ENCODE measurements at places on chromosomes 2 and 18. TPM values are rescaled to one million over a fixed set of nuclear protein-coding genes. Genes with fewer than 3 reads are reported as not detected.
A peak's percentile ranks its signal among the peaks of the same experiment; 100 is the strongest.

GRCh38 chr2:9535177-9535576 lies 20.5 kb downstream of the ADAM17 start:
- no peaks in the 10 kb centered on the region for H3K27me3 ChIP-seq
- no peaks in the 10 kb centered on the region for H3K4me1 ChIP-seq
- H3K4me3 ChIP-seq, result no peak overlapping the region

GRCh38 chr2:19643117-19643518 lies 258.7 kb downstream of the TTC32 start:
- no peak overlapping the region for H3K27ac ChIP-seq
- H3K36me3 ChIP-seq, result no peaks in the 10 kb centered on the region
- H3K4me3 ChIP-seq, result no peak overlapping the region
- no peaks in the 10 kb centered on the region for H3K27me3 ChIP-seq

DNA sequence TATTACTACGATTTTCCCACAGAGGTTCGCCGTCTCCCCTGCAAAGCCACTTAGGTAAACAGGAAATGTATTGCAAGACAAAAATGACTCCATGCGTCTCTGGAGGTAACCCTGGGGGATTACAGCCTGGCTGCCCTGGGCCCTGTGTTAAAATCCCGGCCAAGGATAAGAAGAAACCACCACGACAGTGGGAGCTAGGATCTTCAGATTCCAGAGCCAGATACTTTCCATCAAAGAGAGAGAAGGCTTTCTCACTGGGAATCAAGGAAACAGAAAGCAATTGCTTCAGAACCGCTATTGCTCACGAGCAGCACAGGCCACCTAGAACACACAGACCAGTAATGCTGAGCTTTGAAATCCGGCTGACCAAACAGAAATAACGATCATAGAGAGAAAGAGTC lies 97.9 kb upstream of the ZNF516 start:
- H3K4me1 ChIP-seq, result peaks cover 3% of the 10 kb centered on the region
- no peak overlapping the region for H3K27ac ChIP-seq
- DNase-seq, result peak; percentile 43

DNA sequence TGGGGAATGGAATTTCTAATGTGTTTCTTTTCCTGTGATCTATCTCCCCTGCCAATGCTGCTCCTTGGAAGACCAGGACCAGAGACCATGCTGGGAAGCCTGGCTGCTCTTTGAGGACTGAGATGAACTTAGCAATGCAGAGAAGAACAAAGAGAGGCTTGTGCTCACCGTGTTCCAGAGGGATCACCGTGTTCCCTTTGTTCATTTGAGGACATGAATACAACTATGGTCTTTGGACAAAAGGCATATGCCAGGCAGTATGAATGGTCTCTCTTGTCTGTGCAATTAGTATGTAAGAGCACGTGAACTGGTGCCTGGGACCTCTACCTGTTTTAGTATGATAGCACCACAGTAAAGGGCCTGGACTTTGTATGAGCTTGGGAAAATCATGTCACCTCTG lies 139.9 kb downstream of the TDRD15 start:
- no peak overlapping the region for H3K27ac ChIP-seq
- DNase-seq, result no peak
- no peaks in the 10 kb centered on the region for H3K4me1 ChIP-seq
- no peak overlapping the region for H3K4me3 ChIP-seq
- H3K36me3 ChIP-seq, result no peaks in the 10 kb centered on the region
- H3K27me3 ChIP-seq, result no peaks in the 10 kb centered on the region

GRCh38 chr2:27492557-27492956 lies 2.4 kb downstream of the FNDC4 start:
- peaks cover 9% of the 10 kb centered on the region for H3K27me3 ChIP-seq
- H3K4me1 ChIP-seq, result peaks cover 5% of the 10 kb centered on the region
- no peak overlapping the region for H3K27ac ChIP-seq
- H3K4me3 ChIP-seq, result no peak overlapping the region
- no peaks in the 10 kb centered on the region for H3K36me3 ChIP-seq
- no peak for DNase-seq

- no peak overlapping the region for H3K4me3 ChIP-seq
- H3K27ac ChIP-seq, result no peak overlapping the region
- no peaks in the 10 kb centered on the region for H3K36me3 ChIP-seq
- no peak for DNase-seq
These were observed 1053.5 kb upstream of the FAM98A start for GRCh38 chr2:34652636-34653035.

GRCh38 chr2:1173528-1173927 lies 222.9 kb downstream of the SNTG2 start:
- no peaks in the 10 kb centered on the region for H3K4me1 ChIP-seq
- no peak overlapping the region for H3K27ac ChIP-seq
- no peak for DNase-seq
- H3K36me3 ChIP-seq, result no peaks in the 10 kb centered on the region

- H3K36me3 ChIP-seq, result no peaks in the 10 kb centered on the region
- DNase-seq, result no peak
- no peak overlapping the region for H3K4me3 ChIP-seq
- no peaks in the 10 kb centered on the region for H3K4me1 ChIP-seq
- no peak overlapping the region for H3K27ac ChIP-seq
These were observed 150.0 kb upstream of the LRP1B start for GRCh38 chr2:142280831-142281230.

DNA sequence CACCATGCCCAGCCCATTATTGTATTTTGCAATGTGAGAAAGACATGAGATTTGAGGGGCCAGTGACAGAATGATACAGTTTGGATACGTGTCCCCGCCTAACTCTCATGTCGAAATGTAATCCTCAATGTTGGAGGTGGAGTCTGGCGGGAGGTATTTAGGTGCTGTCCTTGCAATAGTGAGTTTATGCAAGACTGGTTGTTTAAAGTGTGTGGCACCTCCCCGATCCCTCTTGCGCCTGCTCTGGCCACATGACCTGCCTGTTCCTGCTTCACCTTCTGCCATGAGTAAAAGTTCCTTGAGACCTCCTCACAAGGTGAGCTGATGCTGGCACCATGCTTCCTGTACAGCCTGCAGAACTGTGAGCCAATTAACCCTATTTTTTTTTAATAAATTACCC lies 16.6 kb downstream of the CNDP1 start:
- H3K36me3 ChIP-seq, result no peaks in the 10 kb centered on the region
- no peak overlapping the region for H3K4me3 ChIP-seq
- no peaks in the 10 kb centered on the region for H3K27me3 ChIP-seq
- H3K4me1 ChIP-seq, result no peaks in the 10 kb centered on the region
- DNase-seq, result no peak

- H3K27ac ChIP-seq, result no peak overlapping the region
- H3K27me3 ChIP-seq, result no peaks in the 10 kb centered on the region
- H3K4me1 ChIP-seq, result no peaks in the 10 kb centered on the region
- H3K36me3 ChIP-seq, result no peaks in the 10 kb centered on the region
These were observed 63.9 kb upstream of the HAAO start for GRCh38 chr2:42856106-42856860.

GRCh38 chr18:33924576-33924975 lies 300.1 kb downstream of the NOL4 start:
- no peaks in the 10 kb centered on the region for H3K4me1 ChIP-seq
- no peaks in the 10 kb centered on the region for H3K36me3 ChIP-seq
- no peak overlapping the region for H3K4me3 ChIP-seq
- H3K27ac ChIP-seq, result no peak overlapping the region

- no peaks in the 10 kb centered on the region for H3K27me3 ChIP-seq
- no peak overlapping the region for H3K27ac ChIP-seq
- H3K4me1 ChIP-seq, result peaks cover 3% of the 10 kb centered on the region
- H3K36me3 ChIP-seq, result no peaks in the 10 kb centered on the region
- no peak for DNase-seq
These were observed 644 bp upstream of the DYM start for GRCh38 chr18:49460976-49461601.

DNA sequence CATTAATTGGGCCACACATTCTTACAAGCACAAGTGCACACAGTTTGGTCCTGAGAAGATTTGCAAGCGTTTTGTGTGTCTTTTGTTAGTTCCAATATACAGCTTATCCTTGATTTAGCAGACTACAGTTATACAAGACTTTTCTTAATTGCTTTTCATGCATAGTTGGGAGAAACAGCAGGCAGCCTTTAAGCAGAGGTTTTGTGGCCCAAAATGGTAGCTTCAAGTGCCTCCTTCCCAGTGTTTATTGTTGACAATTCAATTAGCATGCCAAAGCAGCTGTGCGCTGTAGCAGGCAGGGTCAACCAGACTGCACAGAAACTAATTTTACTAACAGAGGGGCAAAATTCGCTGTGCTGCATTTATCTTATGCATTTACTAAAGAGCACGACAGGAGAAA lies 47.5 kb downstream of the FRZB start:
- H3K27me3 ChIP-seq, result no peaks in the 10 kb centered on the region
- H3K36me3 ChIP-seq, result no peaks in the 10 kb centered on the region
- peak overlapping the region; percentile 25 for H3K27ac ChIP-seq
- peaks cover 6% of the 10 kb centered on the region for H3K4me1 ChIP-seq
- DNase-seq, result peak; percentile 10
- no peak overlapping the region for H3K4me3 ChIP-seq

DNA sequence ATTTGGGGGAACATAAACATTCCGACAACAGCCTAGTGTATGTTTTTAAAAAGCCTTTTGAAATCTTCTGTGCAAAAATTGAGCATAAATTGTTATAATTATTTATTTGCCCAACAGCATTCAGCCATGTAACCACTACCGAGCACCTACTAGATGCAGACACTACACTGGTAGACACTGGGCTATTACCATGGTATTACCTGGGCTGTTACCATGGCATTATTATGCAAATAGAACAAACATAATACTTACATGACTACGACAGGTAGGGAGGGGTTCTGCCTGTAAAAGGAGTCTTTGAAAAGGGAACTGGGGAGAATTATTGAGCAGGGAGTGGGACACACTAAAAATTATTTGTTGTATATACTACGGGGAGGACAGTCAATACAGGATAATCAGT lies 116.4 kb downstream of the MREG start:
- H3K27me3 ChIP-seq, result no peaks in the 10 kb centered on the region
- H3K27ac ChIP-seq, result no peak overlapping the region
- no peak for DNase-seq
- no peaks in the 10 kb centered on the region for H3K36me3 ChIP-seq

DNA sequence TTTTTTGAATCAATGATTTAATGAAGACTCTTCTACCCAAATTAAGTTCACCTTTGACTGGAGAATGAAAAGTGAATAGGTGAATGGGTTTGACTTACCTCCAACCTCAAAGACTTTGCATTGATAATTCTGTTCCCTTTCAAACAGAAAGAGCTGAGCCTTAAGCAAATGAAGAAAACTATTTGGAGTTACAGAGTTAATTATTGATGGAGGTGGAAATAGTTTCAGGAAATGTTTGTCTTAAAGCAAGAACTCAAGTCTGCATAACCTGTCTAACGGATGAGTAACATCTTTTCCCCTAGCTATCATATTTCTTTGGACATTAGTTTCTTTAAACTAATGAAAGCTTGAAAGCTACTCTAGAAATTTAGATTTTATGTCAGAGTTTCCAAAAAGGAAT lies 166.5 kb downstream of the CERS6 start:
- no peak for DNase-seq
- H3K27ac ChIP-seq, result no peak overlapping the region
- no peak overlapping the region for H3K4me3 ChIP-seq
- no peaks in the 10 kb centered on the region for H3K27me3 ChIP-seq
- H3K4me1 ChIP-seq, result peaks cover 3% of the 10 kb centered on the region
- H3K36me3 ChIP-seq, result no peaks in the 10 kb centered on the region

DNA sequence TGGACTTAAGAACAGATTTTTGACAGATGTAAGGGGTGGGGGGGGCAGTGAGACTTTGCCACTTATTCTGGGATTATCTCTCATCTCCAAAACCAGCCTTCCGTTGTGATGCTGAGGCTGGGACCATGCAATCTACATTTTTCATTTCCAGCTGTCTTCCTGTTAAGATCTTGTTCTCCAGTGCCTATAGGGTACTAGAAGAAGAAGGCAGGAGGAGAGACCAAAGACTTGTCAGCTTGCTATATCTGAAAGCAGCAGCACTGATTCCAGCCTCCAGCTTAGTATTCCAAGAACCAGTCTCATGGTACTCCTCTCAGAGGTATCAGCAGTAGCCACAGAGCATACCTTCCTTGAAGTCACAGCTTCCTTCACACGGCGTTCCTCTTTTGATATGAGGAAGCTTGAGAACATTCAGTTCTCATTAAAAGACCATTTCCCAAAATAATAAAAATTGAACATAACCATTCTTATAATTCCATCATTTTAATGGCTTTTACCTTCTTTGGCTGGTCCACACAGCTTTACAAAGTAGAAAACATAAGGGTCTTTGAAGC lies 49.8 kb downstream of the USP34 start:
- H3K4me3 ChIP-seq, result no peak overlapping the region
- no peaks in the 10 kb centered on the region for H3K36me3 ChIP-seq
- peaks cover 2% of the 10 kb centered on the region for H3K4me1 ChIP-seq
- no peak for DNase-seq
- H3K27ac ChIP-seq, result no peak overlapping the region

- H3K27me3 ChIP-seq, result no peaks in the 10 kb centered on the region
- H3K36me3 ChIP-seq, result no peaks in the 10 kb centered on the region
- no peaks in the 10 kb centered on the region for H3K4me1 ChIP-seq
- no peak overlapping the region for H3K4me3 ChIP-seq
These were observed 84.3 kb downstream of the NETO1 start for GRCh38 chr18:72783530-72783929.

DNA sequence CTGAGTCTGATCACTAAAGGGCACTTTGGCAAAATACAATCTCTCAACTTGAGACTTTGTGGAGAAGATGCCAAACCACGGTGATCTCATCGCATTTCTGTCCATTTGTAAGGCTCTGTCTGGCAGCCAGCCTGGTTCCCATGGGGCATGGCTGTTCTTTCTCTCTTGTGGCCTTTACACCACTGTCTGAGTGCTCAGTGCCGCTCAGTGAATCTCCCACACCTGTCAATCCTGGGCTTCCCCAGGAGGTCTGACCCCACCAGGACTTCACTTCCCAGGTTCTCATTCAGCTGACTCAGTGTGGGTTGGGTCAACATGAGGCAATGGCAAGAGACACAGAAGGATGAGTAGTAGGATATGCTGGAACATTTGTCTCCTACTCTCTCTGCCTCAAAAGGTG lies 96.8 kb upstream of the TRIB2 start:
- no peak overlapping the region for H3K27ac ChIP-seq
- H3K36me3 ChIP-seq, result no peaks in the 10 kb centered on the region

- no peaks in the 10 kb centered on the region for H3K4me1 ChIP-seq
- H3K36me3 ChIP-seq, result no peaks in the 10 kb centered on the region
- H3K27ac ChIP-seq, result no peak overlapping the region
- peak; percentile 59 for DNase-seq
- no peaks in the 10 kb centered on the region for H3K27me3 ChIP-seq
These were observed 38.6 kb upstream of the PLB1 start for GRCh38 chr2:28457237-28457636.

- no peaks in the 10 kb centered on the region for H3K4me1 ChIP-seq
- H3K27ac ChIP-seq, result no peak overlapping the region
- H3K27me3 ChIP-seq, result no peaks in the 10 kb centered on the region
- no peaks in the 10 kb centered on the region for H3K36me3 ChIP-seq
- no peak for DNase-seq
These were observed 9.1 kb upstream of the SAP130 start for GRCh38 chr2:128036748-128037607.

GRCh38 chr2:100011272-100011731 lies 131.1 kb downstream of the AFF3 start:
- no peak overlapping the region for H3K27ac ChIP-seq
- no peak overlapping the region for H3K4me3 ChIP-seq
- H3K4me1 ChIP-seq, result no peaks in the 10 kb centered on the region
- no peak for DNase-seq

Gene SMCHD1
- total RNA-seq, result 32.0 TPM

Gene VAMP8
- total RNA-seq, result 34.4 TPM

Gene OTOS
- total RNA-seq, result not detected

Gene ZNF397
- total RNA-seq, result 38.9 TPM

Gene CNGA3
- not detected for total RNA-seq

Gene C2orf80
- 1.3 TPM for total RNA-seq

Gene RNF125
- 14.3 TPM for total RNA-seq
